NCI-H2081 treated with DMSO at 0.1 percent for 48 hours (cell line): ENCODE measurements at places on chromosomes 4 and X.

DNA sequence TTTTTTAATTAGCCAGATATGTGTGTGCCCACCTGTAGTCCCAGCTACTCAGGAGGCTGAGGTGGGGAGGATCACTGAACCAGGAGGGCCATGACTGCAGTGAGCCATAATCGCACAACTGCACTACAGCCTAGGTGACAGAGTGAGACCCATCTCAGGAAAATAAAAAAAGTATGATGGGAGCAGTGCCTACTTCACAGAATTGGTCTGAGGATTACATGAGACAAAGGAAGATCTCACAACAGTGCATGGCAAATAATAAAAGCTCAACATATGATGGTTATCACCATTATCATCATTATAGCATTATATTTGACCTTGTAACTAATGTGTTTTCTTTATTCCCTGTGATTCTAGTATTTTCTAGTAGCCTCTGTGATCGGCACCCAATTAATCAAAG lies 19.9 kb upstream of the DCHS2 start:
- no peak for DNase-seq

DNA sequence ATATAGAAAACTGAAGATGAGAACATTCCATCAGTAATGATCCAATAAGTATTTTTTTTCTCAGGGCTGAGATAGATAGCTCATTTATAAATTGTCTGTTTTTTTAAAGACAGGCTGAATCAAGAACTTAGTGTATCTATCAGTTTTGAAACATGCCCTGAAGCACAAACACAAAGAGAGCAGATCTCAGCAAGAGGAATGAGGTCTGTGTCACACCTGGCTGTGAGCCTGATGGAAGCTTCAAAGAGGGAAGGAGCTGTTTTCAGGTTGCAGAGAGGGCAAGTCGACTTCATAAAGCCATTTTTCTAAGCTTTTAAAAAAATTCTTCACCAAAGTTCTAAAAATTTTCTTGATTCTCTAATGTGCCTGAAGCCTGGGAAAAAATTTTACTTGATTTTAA lies 434.9 kb downstream of the PDGFC start:
- DNase-seq = no peak

DNA sequence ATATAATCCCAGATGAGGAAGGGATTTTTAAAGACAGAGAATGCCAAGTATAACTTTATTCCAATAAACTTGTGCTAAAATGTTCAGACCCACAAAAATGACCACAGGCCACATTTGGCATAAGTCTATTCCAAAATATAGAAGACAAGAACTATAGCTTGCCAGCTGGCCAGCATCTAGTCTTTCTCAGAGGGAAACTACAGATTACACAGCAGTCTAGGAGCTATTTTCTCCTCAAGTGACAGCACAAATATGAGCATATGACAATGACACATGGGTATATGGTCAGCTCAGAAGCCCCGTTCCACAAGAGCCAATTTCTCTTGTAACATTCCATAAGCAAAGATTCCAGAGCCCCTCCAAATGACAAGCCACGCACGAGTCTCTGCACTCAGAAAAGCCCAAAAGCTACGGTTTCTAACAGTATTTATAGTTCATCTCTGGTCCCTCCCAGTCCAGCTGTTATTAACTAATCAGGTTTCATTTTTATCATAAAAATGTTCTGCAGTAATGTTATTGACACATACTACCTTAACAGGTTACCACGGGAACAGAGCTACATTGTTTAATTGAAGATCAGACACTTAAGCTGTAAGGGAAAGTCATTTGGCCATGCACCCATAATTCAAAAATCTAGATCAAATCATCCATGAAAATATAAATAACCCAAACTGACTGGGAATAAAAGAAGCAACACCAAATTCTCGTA lies 70.3 kb downstream of the RAB28 start:
- DNase-seq = no peak

- DNase-seq = no peak
Observed at GRCh38 chr4:53501561-53501960, 89.7 kb downstream of the LNX1 start.

- no peak for DNase-seq
Observed at GRCh38 chrX:48589482-48590162, 7.7 kb upstream of the WDR13 start.

GRCh38 chr4:127069675-127070074 lies 563.1 kb upstream of the INTU start:
- DNase-seq = no peak

GRCh38 chrX:13938829-13939530 lies 90.7 kb downstream of the GEMIN8 start:
- no peak for DNase-seq

DNA sequence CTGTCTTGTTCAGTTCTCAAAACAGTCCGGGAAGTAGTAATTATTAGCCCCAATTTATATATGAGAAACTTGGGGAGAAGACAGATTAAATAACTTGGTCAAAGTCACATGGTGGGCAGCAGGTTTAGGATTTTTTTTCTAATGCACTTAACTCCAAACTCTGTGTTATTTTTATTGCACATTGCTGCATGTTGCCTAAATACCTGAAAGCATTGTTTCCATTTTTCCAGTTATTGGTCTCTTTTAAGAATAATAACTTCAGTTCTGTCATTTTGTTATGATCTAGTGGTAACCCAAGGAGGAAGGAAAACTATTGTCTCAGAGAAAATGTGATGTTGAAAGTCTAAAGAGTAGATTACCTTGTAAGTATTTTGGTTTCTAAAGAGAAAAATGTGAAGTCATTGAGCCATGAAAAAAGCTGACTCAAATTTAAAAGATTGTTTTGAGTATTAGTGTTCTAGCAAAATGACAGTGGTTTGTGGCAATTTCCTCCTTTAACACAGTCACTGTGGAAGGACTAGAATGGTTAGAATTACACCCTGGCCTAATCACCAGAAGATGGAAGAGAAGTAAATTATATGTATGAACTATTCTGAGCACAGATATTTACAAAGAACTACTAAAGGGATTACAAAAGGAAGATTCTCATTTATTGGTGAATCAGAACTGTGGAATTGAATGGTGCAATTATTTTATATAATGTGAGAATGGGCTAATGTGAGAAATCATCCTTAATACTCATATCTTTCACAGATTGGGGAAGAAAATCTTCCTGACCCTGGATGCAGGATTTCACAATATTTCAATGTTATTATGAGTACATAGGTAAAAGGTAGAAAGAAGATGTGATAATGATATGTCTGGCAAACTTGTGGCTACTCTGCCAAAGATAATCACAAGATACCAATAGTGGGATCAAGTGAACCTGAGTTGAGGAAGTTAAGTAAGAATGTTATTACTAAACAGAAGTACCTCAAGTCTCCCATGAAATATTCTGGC lies 21.7 kb upstream of the CXCL8 start:
- DNase-seq = no peak

GRCh38 chr4:72712997-72713396 lies 144.0 kb upstream of the ADAMTS3 start:
- DNase-seq = no peak

GRCh38 chrX:107646735-107647134 lies 18.4 kb downstream of the PRPS1 start:
- no peak for DNase-seq

DNA sequence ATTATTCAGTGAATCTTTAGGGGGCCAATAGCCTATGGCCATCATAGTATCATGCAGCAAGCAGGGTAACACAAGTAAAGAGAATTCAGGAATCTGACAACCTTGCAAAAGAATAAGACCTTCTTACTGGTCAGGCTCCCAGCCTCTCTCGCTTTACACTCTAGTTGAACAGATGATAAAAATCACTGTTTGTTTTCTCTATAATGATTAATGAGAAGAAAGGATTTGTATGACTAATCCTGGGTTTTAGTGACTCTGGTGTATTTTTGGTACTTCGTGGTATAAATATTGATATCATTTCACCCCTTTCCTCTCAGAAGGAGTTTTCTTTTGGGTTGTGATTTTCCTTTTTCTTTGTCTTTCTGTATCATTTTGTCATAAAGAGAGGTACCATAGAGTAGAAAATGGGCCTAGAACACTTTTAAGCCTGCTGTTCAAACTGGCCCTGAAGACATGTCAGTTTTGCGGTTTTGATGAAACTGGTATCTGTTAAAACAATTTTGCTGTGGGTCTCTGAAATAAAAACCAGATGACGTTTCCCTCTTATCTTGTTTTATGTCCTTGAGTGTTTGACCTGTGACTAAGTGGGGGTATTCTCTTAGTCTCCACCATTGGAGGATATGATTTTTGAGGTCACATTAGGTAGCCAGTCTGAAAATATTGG lies 294.9 kb upstream of the TBX22 start:
- DNase-seq = no peak
